Stimulated activated CD4-positive, alpha-beta T cell treated with anti-CD3 and anti-CD28 coated beads, TNF-alpha, amount 100 ng/mL, for 1 hour (primary cell): ENCODE measurements at places on chromosomes 11 and 22.

- DNase-seq = no peak
Observed at GRCh38 chr11:7596975-7597391, 76.3 kb downstream of the CYB5R2 start.

DNA sequence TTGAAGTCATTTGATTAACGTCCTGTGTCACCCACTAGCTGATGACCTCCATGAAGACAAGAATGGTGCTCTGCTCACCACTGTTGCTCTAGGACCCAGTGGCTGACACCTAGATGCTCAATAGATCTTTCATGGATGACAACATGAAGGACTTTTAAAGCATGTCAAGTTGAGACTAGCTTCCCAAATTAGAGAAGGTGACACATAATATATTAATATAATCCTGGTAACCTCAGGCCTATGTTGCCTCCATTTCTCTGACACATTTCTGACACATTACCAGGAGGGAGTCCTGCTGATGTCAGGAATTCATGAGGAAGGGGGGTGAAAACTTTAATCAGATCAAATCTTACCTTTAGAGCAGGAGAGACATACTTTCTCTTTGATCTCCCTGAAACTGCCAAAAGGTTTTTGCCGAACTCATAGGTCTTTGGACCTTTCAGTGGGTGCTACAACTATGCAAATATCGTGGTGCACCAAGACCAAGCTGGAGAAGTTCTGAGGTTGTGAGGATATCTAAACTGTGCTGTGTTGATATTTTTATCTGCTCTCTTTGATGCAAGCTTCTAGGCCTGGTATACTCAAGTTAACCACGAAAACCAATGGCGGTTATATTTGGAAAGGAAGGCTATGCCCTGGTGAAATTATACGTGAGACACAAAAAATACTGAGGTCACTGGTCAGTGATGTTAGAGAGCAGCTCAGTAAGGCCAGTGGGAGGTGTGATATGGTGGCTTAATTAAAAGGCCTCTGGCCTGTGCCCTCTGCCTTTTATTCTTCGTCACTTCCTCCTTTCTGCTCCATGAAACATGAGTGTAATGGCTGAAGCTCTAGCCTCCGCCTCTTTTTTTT lies 13.2 kb upstream of the AMPD3 start:
- DNase-seq = no peak

DNA sequence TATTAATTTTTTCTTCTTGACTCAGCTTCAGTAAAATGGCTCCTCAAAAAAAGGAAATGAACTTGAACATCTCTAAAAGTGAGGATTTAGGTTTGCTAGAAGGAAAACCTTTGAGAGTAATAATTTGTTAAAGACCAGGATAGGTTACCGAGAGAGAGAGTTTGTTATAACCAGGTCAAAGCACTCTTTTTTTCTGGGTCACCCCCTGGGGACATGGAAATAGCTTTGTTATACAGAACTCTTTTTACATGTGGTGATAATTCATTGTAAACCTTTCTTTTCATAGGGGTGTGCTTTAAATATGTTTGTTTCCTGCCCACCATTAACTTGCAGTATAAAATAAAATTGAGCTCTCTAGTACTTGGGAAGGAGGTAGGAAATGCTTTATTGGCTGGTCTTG lies 47.7 kb downstream of the DNAJC24 start:
- DNase-seq = no peak

DNA sequence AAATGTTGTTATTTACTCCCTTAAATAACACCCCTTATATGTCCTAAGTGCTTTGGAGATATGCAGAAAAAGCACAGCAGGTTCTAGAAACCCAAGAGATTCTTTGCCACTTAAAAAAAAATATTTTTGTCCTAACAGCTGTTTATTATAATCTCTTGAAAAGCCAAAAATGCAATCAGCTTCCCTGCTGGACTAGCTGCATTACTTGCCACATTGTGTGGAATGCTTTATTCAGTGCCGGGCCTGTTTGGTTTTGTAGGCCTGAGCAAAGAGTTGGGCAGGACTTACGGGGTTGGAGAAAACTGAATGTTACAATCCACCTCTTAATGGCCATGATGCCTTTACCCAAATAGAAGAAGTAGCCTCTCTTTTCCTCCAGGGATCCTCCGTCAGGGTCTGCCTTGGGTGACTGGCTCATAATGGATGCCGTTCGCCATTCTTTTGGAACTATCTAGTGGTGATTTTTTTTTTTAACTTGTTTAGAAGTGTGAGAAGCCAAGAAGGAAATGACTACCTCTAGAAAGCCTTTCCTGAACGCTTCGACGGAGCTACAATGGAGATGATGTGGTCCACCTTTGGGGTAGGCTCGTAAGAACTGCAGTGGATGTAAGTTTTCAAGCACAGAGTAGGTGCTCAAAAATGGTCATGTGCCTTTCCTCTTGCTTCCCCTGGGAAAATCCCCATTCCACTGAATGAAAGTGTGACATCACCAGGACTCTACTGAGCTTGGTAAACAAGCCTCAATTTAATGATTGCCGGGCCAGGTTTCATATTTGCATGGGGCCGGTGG lies 241.3 kb upstream of the NCAM1 start:
- DNase-seq = no peak

GRCh38 chr11:108343714-108344113 lies 120.8 kb downstream of the ATM start:
- DNase-seq = no peak

- DNase-seq = no peak
Observed at GRCh38 chr11:19849107-19849789, 136.6 kb downstream of the NAV2 start.

GRCh38 chr11:13339195-13340153 lies 61.9 kb downstream of the BMAL1 start:
- DNase-seq = no peak

DNA sequence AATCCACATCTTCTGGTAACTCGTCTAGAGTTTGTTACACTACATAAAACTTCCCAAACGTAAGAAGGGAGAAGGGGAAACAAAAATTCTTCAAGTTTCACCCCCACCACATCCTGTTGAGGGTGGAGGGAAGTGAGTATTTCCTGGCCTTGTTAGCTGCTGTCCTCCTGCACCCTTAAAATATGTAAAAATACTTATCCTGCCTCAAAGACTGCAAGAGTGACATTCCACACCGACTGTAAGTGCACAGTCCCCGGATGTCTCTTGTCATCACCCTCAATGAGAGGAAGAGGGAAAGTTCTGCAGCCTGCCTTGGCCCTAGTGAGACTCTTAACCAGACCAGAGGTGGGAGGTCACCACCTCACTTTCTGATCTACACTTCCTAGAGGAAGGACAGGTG lies 3.3 kb downstream of the TMEM121B start:
- DNase-seq = no peak

- DNase-seq = no peak
Observed at GRCh38 chr11:105206633-105207032, 67.1 kb upstream of the CARD18 start.

DNA sequence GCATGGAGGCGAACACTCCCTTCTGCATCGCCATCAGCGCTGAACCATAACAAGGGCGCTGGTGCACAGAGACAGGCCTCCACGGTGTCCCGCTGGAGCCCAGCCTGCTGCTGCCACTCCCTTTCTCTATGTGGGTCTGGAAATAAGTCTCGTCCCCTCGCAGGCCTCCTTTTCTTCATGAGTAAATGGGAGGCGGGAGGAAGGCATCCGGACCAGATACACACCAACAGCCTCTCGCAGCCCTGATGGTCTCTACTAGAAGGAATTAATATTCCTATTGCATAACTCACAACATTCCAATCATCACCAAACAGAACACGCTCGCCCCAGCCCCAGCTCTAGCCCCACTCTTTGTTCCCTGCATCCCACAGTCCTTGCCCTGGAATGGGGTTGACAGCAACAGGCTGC lies 14.9 kb downstream of the RASD2 start:
- DNase-seq = no peak

GRCh38 chr22:46213052-46213451 lies 37.0 kb downstream of the CDPF1 start:
- DNase-seq = no peak

- no peak for DNase-seq
Observed at GRCh38 chr11:124861670-124862069, 3.6 kb upstream of the ROBO3 start.

GRCh38 chr11:47992959-47993820 lies 12.8 kb downstream of the PTPRJ start:
- no peak for DNase-seq

DNA sequence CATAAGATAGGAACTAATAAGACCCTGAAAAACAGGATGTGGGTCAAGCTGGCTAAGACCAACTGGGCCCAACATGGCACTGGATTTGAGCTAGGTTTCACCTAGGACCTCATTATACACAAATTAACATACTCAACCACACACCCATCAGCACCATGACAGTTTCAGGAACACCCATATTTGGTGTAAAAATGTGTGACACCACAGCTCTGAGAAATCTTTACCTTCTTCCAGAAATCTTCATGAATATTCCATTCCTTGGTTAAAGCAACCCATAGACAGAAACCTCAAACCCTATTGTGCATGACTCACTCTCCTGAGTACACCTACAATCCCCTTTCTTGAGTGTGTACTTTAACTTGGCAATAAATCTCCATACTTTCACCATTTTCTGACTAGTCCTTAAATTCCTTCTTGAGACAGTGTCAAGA lies 378.8 kb downstream of the DYNC2H1 start:
- DNase-seq = no peak

DNA sequence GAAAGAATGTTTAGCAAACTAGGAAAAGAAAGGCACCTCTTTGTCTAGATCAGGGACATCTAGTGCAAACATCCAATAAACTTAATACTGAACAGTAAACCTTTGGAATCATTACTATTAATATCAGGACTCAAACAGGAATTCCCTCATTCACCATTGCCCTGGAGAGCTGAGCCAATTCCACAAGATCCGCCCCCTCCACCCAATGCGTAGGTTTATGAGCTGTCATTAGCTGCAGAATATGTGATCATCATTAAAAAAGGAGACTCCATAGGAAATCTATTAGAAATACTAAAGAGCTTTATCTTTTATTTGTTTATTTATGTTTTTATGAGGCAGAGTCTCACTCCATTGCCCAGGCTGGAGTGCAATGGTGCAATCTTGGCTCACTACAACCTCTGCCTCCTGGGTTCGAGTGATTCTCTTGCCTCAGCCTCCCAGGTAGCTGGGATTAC lies 5.5 kb downstream of the IL17REL start:
- no peak for DNase-seq

GRCh38 chr11:92955860-92956259 lies 13.6 kb upstream of the MTNR1B start:
- DNase-seq = no peak

- no peak for DNase-seq
Observed at GRCh38 chr11:60910281-60910687, 3.7 kb upstream of the TMEM109 start.

GRCh38 chr11:11931461-11932055 lies 76.9 kb downstream of the DKK3 start:
- no peak for DNase-seq

GRCh38 chr11:76666408-76666807 lies 4.1 kb downstream of the LRRC32 start:
- no peak for DNase-seq

- no peak for DNase-seq
Observed at GRCh38 chr22:41909310-41910049, 5.4 kb downstream of the SHISA8 start.

DNA sequence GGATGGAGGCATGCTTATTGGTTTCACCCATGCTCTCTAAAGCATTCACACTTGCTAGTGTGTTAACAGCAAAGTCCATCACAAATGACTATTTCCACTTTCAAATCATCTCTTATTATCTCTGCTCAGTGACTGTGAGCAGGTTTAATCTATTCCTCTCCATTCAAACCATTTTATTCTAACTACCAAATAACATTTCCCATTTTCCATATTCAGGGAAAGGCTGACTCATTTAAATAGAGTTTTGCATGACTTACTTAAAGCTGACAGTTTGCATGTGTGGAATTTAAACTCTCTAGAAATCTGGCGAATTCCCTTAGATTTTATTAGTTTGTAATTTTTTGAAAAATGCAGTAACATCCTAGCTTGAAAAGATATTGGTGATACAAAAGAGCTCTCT lies 615.7 kb upstream of the LRRC4C start:
- DNase-seq = no peak

- DNase-seq = no peak
Observed at GRCh38 chr11:109388982-109389381, 33.0 kb upstream of the C11orf87 start.

- DNase-seq = no peak
Observed at GRCh38 chr11:32597921-32598320, 14.3 kb downstream of the EIF3M start.
